ENCODE measurements at places on chromosomes 7 and 10.

DNA sequence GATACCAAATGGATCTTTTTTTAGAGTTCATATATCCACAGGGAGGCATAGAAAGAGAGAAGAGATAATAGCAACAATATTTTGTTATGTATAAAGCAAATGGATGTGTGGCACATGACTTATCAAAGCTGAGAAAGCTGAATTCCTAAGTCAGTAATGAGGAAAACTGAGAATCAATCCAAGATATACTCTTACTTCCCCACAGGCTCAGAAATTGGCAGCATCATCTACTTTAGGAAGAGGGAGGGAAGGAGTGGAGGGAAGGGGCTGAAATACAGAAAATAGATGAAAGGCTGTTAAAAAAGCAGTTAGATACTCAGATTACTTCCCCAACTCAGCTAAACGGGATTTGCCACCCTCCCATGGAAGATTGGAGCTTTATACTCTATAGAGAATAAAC, 63.5 kb downstream of the SRI start:
- DNase-seq = no peak

- no peak for DNase-seq
Observed at GRCh38 chr7:156002362-156003066, 190.3 kb upstream of the SHH start.

DNA sequence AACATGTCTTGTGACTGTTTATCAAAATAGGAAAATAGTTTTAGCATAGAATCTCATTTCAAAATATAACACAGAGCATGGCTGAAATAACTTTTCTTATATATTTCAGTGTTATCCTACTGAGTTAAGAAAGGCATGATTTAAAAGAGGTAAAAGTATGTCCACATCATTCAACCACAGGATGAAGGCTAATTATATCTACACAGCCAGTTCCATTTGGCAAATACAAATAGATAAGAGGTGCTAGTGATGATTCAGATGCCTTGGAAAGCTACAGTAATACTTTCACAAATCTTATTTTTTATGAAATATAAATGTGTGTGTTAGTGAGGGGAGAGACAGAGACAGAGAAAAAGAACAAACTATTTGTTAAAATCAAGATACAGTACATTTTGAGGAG, 42.9 kb upstream of the PCDH15 start:
- no peak for DNase-seq

DNA sequence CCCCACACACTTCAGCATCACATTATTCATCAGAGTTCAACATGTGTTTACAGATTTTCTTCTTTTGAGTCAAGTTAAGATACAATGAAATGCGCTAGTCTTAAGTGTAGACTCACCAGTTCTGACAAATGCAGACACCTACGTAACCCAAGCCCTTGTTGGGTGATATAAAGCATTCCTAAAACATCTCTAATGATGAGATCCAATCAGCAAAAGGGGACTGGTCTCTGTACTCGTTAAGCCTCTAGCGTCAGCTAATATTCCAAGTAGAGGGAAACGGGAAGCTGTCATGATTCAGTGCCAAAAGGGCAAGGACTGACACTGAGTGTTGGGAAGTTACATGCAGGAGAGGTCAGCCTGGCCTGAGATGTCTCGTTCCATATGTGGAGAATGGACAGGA, 38.7 kb upstream of the TRIL start:
- DNase-seq = no peak
